ENCODE measurements at places on chromosomes 11 and 22.

GRCh38 chr11:77200351-77201268 is 72.6 kb downstream of the MYO7A start:
- H3K4me3 ChIP-seq, result no peak overlapping the region
- H3K4me1 ChIP-seq, result no peaks in the 10 kb centered on the region
- DNase-seq, result peak; percentile 75
- no peaks in the 10 kb centered on the region for H3K36me3 ChIP-seq

DNA sequence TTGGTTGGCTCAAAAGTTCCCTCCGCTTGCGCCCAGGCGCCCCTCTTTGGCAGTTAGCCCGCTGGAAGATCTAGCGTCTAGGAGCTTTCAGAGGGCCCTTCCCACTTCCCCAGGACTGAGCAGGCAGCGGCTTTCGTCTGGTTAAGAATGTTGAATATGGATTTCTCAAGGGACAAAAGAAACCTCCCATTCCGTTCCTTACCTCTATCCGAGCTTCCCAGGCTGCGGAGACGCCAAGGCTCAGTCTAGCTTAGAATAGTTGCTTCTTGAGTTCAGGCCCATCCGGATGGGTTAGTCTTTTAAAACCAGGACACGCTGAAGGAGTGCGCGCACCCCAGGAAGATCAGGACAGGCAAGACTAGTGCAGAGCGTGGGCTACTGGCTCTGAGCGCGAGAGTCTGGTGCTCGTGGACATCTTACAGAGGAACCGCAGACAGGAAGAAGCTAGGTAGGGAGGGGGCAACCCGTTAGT is 1.6 kb downstream of the NELL1 start:
- H3K4me3 ChIP-seq, result no peak overlapping the region
- peaks cover 72% of the 10 kb centered on the region for H3K27me3 ChIP-seq
- H3K4me1 ChIP-seq, result peaks cover 11% of the 10 kb centered on the region
- no peak overlapping the region for H3K27ac ChIP-seq

GRCh38 chr11:77636731-77637344 is 756 bp downstream of the CLNS1A start:
- DNase-seq, result no peak
- no peaks in the 10 kb centered on the region for H3K27me3 ChIP-seq
- H3K4me1 ChIP-seq, result peaks cover 34% of the 10 kb centered on the region
- peak overlapping the region; percentile 92 for H3K4me3 ChIP-seq
- H3K36me3 ChIP-seq, result no peaks in the 10 kb centered on the region

- no peak overlapping the region for H3K4me3 ChIP-seq
- H3K27me3 ChIP-seq, result no peaks in the 10 kb centered on the region
- no peak for DNase-seq
- no peaks in the 10 kb centered on the region for H3K4me1 ChIP-seq
These were observed 231.2 kb downstream of the TBC1D22A start for GRCh38 chr22:46993633-46994032.

DNA sequence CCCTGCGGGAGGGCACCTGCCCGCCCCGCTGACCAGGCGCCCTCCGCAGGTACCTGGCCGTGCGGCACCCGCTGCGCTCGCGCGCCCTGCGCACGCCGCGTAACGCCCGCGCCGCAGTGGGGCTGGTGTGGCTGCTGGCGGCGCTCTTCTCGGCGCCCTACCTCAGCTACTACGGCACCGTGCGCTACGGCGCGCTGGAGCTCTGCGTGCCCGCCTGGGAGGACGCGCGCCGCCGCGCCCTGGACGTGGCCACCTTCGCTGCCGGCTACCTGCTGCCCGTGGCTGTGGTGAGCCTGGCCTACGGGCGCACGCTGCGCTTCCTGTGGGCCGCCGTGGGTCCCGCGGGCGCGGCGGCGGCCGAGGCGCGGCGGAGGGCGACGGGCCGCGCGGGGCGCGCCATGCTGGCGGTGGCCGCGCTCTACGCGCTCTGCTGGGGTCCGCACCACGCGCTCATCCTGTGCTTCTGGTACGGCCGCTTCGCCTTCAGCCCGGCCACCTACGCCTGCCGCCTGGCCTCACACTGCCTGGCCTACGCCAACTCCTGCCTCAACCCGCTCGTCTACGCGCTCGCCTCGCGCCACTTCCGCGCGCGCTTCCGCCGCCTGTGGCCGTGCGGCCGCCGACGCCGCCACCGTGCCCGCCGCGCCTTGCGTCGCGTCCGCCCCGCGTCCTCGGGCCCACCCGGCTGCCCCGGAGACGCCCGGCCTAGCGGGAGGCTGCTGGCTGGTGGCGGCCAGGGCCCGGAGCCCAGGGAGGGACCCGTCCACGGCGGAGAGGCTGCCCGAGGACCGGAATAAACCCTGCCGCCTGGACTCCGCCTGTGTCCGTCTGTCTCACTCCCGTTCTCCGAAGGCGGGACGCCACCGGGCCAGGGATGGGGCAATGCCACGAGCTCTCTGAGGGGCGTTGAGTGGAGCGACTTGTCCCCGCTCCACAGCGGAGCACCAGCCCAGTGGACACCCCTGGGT is 1.8 kb downstream of the GALR3 start:
- no peak overlapping the region for H3K27ac ChIP-seq
- peaks cover 4% of the 10 kb centered on the region for H3K27me3 ChIP-seq
- peak overlapping the region; percentile 60 for H3K4me3 ChIP-seq

- H3K4me1 ChIP-seq, result no peaks in the 10 kb centered on the region
- no peak overlapping the region for H3K4me3 ChIP-seq
- H3K27me3 ChIP-seq, result no peaks in the 10 kb centered on the region
- H3K27ac ChIP-seq, result no peak overlapping the region
- DNase-seq, result no peak
These were observed 48.2 kb downstream of the MOB2 start for GRCh38 chr11:1438261-1438966.

DNA sequence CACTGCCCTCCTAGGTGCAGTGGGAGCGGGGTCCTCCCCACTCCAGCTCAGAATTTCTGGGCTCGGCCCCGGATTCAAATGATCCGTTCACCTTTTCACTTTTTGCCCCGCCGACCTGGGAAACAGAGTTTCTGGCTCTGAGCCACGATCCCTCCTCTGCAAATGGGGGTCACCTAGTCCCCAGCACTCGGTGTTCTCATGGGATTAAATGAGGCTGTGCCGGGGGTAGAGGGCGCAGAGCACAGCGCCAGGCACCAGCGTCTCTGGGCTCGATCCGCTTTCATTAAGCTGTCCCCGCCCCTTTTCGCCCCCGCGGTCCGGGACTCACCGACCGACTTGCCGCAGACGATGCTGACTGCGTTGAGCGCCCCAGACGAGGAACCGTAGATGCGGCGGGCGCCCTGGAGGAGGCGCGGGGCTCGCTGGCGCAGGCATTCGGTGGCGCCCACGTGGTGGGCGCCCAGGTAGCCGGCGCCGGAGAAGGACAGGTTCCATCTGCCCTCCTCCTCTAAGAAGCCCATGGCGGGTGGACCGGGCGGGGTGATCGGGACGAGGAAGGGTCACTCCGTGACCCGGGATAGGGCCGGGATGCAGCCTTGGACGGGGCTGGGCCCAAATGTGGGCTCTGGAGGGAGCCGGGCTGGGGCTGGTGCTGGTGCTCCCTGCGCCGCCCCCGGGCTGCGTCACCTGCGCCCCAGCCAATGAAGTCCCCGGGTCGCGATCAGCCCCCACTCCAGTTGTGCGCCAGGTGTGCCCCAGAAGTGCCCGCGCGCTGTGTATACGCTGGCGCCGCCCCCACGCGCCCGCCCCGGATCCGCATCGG is at the start of gene PNPLA5:
Gene PNPLA5, minus strand, starts transcription at position 654 of the 823 bp plus-strand sequence. Its CDS starts 133 bp downstream, at position 521.
- peak; percentile 87 for DNase-seq
- no peak within 1 kb of the TSS for H3K4me3 ChIP-seq
- no peak within 1 kb of the TSS for H3K27ac ChIP-seq
- H3K36me3 ChIP-seq, result no peaks in the 10 kb centered on the region
- H3K4me1 ChIP-seq, result peaks cover 3% of the 10 kb centered on the region
- peaks cover 55% of the 10 kb centered on the region for H3K27me3 ChIP-seq

- H3K27ac ChIP-seq, result no peak overlapping the region
- no peak for DNase-seq
- H3K4me1 ChIP-seq, result peaks cover 24% of the 10 kb centered on the region
- no peaks in the 10 kb centered on the region for H3K27me3 ChIP-seq
These were observed 133.0 kb upstream of the C11orf58 start for GRCh38 chr11:16605389-16605893.

DNA sequence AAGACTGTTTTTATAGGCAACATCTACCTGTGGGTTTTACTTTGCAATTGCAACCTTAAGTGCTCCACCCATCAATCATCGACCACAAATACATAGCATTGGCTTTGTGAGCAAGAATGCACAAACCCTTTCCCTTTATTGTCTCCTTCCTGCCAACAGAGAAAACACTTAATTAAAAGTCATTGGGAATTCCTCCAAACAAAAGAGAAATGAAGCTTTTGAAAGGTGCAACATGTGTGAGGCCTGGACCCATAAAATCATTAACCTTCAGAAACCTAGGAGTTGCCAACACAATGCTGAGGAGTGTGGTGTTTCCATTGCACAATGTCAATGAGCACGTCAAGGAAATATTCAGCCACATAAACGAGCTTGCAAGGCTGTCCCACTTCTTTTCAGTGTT is 223.2 kb downstream of the BLID start:
- H3K4me3 ChIP-seq, result no peak overlapping the region
- peaks cover 64% of the 10 kb centered on the region for H3K4me1 ChIP-seq
- H3K27me3 ChIP-seq, result no peaks in the 10 kb centered on the region
- no peaks in the 10 kb centered on the region for H3K36me3 ChIP-seq

DNA sequence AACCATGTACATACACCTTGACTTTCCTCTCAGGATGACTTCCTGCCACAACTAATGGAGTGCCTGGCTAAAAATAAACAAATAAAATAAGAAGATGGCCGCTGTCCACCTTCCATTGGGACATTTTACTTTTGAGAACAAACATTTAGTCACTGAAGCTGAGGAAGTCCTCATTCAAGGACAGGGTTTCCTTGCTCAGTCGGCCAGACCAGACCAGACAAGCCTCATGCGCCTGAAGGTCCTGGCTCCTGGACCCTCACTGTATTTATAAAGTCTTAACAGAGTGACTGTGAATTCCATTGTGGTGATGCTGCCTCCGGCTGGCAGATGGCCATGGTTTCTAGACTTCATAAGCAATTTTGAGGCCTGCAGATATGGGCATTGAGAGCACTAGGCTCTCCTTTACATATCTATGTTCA is 114.5 kb downstream of the MAML2 start:
- H3K36me3 ChIP-seq, result peaks cover 2% of the 10 kb centered on the region
- no peaks in the 10 kb centered on the region for H3K27me3 ChIP-seq
- peak overlapping the region; percentile 99 for H3K27ac ChIP-seq
- DNase-seq, result no peak
- peak overlapping the region; percentile 60 for H3K4me3 ChIP-seq
- peaks cover 73% of the 10 kb centered on the region for H3K4me1 ChIP-seq

GRCh38 chr11:47508240-47508957 is 44.5 kb downstream of the CELF1 start:
- H3K27ac ChIP-seq, result peak overlapping the region; percentile 80
- H3K36me3 ChIP-seq, result no peaks in the 10 kb centered on the region
- no peak for DNase-seq

GRCh38 chr11:66277471-66278362 is at the start of gene CNIH2:
Gene CNIH2, plus strand, starts transcription at chr11:66278175. Its CDS starts 282 bp downstream, at chr11:66278457.
- H3K27me3 ChIP-seq, result no peaks in the 10 kb centered on the region
- peaks cover 15% of the 10 kb centered on the region for H3K4me1 ChIP-seq
- no peak for DNase-seq

DNA sequence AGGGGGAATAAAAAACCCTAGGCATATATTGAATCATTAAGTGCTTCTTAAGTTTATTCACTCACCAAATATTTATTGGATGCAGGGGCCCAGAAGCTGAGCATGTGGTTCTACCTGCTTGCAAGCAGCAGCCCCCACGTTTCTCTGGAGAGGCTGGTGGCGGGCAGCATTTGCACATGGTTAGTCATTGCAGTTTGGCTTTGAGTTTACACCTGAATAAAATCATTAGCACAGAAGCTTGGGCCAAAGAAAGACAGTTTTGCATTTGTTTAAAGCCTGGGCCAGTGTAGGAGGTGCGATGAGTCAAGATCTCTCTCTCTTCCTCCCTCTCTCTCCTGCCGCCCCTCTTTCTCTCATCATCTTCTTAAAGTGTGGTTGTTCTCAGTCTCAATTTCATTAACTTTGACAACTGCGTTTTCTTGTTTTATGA is 72.6 kb downstream of the C22orf31 start:
- peaks cover 3% of the 10 kb centered on the region for H3K36me3 ChIP-seq
- DNase-seq, result no peak
- no peak overlapping the region for H3K4me3 ChIP-seq
- peaks cover 21% of the 10 kb centered on the region for H3K4me1 ChIP-seq
- H3K27me3 ChIP-seq, result no peaks in the 10 kb centered on the region
- peak overlapping the region; percentile 53 for H3K27ac ChIP-seq

DNA sequence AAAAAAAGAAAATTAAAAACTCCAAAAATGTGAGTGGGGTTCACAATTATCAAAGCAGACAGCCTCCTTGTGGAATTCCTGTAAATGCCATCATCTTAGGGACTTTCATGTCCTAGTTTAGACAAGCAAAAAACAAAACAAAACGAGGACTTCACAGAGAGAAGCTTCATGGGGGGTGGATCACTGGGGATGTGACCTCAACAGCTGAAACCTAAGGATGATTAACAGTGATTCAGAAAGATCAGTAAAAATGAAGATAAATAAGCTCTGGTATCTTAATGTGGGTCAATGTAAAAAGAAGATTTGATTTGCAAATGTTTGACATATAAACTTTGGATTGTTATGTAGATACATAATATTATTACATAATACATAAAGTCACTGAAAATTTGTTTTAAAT is 8.1 kb upstream of the OR10W1 start:
- no peak overlapping the region for H3K4me3 ChIP-seq
- no peak for DNase-seq
- H3K27ac ChIP-seq, result no peak overlapping the region
- no peaks in the 10 kb centered on the region for H3K4me1 ChIP-seq
- H3K27me3 ChIP-seq, result peaks cover 24% of the 10 kb centered on the region

DNA sequence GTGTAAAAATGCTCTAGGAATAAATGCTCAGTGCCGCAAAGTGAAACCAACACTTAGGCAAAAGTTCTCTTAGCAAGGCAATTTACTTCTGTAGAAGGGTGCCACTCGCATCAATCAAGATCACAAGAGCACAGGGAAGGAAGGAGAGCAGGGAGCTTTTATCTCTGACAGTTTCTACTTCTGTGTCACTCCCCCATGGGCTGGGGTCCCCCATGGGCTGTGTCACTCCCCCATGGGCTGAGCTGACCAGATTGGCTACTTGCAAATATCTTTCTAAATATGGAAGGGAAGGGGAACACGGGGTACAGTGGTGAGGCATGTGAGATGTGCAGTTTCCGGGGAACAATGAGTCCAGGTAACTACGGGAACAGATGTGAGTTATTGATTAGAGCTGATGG is 397 bp downstream of the OR52N2 start:
- H3K36me3 ChIP-seq, result peaks cover 3% of the 10 kb centered on the region
- peak overlapping the region; percentile 76 for H3K4me3 ChIP-seq
- H3K27me3 ChIP-seq, result peaks cover 55% of the 10 kb centered on the region
- DNase-seq, result no peak

DNA sequence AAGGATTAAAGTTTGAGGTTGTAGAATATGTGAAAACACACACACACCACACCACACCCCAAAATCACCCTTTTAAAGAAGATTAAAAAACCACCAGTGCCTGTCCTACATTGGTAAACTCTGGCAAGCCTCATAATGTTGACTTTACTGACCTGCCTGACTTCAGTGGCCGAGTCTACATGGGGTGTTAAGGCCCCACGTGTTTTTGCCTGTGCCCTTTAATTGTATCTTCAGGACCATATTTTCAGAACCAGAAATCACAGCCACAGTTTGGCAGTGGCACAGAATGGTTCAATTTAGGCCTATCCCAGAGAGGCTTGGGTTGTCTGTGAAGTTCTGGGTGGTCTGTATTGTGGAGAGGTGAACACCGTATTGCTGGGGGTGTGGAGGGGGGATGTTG is 33.4 kb downstream of the ZBTB16 start:
- H3K4me1 ChIP-seq, result peaks cover 61% of the 10 kb centered on the region
- no peak overlapping the region for H3K27ac ChIP-seq
- DNase-seq, result no peak
- H3K27me3 ChIP-seq, result peaks cover 8% of the 10 kb centered on the region
- no peak overlapping the region for H3K4me3 ChIP-seq
- H3K36me3 ChIP-seq, result peaks cover 20% of the 10 kb centered on the region

Measured in chondrocyte (in vitro differentiated cells).